NCI-H460 (cell line): ENCODE measurements at places on chromosomes 7 and 10.

- DNase-seq: peak; percentile 6
These were observed 125.6 kb upstream of the STEAP4 start for GRCh38 chr7:88432301-88432700.

- no peak for DNase-seq
These were observed 3.4 kb upstream of the ERCC6 start for GRCh38 chr10:49542353-49542752.

DNA sequence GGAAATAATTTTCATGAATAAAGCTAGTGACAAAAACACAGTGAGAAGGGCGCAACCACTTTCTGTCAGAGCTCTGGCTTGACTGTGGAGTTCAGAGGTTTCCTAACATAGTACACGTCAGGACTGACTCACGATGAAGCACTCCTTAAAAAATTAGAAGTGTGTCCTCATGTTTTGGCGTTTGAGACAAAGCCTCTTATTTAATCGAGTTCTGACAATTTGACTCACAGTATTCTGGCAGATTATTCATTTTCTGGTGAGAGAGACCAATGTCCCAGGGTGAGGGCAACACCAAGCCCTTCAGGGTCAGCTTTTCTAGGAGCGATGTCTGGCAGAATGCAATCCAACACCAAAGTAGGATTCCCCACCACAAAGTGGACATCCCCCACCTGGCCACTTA is 108.7 kb downstream of the DIP2C start:
- DNase-seq: no peak

DNA sequence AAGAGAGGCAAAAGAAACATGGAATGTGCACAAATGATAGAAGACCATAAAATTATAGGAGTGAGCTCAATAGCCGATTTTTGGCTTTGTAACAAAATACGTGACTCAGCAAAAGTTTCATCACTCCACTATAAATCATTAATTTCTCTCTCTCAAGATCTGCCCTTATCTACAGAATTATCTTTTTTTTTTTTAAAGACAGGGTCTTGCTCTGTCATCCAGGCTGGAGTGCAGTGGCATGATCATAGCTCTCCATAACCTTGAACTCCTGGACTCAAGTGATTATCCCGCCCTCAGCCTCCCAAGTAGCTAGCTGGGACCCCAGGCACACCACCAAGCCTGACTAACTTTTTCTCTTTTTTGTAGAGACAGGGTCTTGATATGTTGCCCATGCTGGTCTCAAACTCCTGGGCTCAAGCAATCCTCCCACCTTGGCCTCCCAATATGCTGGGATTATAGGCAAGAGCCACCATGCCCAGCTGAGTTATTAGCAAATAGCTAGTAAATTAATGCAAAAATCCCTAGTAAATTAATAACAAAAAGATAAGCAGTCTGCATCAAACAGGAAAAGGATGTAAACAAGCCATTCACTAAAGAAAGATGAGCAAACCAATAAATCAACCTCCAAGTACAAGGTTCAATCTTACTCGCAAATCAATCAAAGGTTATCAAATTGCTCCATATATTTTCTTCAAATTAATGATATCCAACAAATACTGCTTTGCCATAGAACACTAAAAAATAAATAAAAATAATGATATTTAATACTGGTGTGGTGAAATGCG is 450.7 kb downstream of the PARD3 start:
- DNase-seq: no peak

- no peak for DNase-seq
These were observed 36.2 kb downstream of the HERPUD2 start for GRCh38 chr7:35658606-35659201.

DNA sequence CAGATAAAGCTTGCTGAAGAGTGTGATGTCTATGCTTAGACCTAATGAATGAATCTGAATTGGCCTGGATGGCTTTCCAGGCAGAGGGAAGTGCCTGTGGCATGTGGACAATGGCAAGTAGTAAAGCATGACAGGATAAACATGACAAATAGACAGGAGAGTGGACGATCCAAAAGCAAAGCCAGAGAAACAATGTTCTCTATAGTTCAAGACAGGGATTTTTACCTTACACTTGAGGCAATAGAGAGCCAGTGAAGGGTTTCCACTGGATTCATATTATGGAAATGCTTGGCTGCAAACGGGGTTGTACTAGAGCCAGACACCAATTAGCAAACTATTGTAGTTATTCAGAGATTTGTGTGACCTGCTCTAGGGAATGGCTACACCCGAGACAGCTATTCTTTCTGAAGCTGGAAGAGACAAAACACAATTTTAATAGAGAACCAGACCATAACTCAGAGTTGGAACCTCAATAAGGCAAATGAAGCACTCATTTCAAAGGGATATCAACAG is 2.3 kb downstream of the AGMO start:
- no peak for DNase-seq

- no peak for DNase-seq
These were observed 115.0 kb downstream of the PLXDC2 start for GRCh38 chr10:19930936-19931893.

DNA sequence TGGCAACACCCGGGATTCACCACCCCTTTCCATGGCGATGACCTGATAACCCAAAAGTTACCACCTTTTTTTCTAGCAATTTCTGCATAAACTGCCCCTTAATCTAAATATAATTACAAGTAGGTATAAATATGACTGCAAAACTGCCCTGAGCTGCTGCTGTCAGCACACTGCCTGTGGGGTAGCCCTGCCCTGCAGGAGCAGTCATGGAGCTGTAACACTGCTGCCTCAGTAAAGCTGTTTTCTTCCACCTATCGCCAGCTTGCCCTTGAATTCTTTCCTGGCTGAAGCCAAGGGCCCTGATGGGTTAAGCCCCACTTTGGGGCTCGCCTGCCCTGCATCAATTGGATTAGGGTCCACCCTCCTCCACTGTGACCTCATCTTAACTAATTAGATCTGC is 368.8 kb downstream of the SFMBT2 start:
- no peak for DNase-seq

DNA sequence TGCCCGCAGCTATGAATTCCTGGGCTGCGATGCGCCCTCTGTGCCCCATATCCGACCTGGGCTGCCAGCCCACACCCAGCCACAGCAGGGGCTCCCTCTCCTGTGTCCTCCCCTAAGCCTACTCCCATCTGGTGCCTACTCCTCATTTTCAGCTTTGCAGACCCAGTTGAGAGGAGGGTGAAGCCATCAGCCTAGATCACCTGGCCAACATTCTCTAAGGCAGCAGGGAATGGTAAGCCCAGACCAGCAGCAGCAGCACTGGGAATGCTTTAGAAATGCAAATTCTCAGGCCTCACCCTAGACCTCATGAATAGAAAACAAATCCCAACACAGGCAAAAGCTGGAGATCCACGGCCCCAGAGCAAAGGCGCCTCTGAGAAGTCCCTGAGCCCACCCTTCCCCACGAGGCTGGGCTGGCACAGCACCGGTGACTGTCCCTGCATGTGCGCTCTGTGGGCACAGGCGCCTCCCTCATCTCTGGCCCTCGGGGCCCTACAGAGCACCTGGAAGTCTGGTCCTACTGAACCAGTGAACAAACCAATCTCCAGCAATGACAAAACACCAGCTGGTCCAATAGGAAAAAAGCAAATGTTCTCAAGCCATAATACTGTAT is 161.4 kb downstream of the GFRA1 start:
- DNase-seq: no peak

DNA sequence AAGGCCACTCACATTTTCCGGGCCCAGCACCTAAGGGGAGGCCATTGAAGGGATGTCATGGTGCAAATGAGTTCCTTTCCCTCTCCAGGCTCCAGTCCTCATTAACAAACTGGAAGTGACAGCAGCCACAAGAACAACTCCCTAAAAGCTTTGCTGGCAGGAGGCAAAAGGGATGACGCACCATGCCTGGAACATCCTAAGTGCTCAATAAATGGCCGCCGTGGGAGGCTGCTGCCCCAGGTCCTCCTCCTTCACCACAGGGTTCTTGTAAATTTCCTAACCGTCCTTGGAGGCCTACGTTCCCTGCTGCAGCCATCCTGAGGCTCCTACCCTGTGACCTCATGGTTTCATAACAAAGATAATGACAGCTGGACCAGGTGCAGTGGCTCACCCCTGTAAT is 41.3 kb upstream of the CAMK1D start:
- DNase-seq: no peak

- DNase-seq: no peak
These were observed 6.0 kb downstream of the PDGFA start for GRCh38 chr7:513521-514166.

DNA sequence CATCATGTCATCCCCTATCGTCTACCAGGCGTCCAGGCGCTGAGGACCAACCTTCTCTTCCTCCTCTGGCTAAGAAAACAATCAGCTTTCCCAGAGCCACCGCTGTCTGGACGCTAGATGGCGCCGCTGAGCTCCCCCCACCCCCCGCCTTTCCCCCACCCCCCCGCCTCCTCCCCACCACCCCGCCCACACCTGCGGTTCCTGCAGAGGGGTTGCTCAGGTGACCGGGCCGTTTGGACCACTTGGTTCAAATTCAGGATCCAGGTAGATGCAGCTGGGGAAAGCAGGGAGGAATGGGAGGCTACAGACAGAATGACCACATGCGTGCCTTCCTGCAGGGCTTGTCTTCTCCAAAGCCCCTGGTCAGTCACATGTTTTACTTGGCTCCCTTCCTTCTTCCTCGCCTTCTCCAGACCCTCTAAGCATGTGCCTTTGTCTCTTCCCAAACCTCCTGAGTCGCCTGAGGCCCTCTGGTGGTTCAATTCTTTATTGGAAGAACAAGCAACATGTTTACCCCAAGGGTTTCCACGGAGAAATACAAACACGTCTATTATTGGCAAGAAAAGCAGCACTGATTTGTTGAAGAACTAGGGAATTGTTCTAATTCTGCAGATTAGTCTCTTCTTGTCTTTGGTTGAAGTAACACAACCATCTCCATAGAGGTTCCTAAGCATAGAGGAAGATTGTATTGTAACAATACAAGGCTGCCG is 24.7 kb downstream of the AOC1 start:
- DNase-seq: peak; percentile 31

GRCh38 chr7:138070908-138071307 is 5.4 kb upstream of the AKR1D1 start:
- DNase-seq: no peak

DNA sequence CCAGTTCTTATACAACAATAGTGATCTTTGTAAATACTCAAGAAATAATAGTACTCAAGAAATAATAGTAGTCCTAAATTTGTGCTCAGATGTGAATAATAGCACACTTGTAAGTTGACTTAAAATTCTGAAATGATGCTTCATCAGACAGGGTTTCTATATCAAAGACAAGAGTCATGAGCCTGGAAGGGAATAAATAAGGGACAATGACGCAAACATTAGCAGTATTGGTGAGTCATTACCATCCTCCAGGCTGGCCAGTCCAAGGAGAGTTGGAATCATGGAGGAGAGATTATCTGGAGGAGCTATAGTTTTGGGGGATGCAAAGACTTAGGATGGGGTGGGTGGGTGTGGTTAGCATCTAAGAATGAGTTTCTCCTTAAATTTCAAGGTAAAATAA is 6.1 kb upstream of the SH3PXD2A start:
- no peak for DNase-seq

DNA sequence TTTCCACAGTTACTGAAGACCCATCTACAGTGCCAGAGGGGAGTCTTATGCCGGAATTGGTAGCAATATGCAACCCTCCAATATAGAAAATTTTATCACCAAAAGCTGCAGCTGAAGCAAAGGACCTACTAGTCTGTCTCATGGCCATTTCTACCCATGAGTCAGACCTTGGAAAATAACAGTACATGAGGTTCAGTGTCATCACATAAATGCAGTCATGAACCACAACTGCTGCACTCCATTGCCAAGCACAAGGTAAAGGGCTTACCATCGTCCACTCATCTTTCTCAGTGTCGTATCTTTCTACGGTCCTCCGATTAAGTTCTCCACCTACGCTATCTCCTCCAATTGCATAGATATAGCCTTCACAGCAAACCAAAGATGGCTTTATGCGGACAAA is 21.8 kb downstream of the KBTBD2 start:
- DNase-seq: no peak

GRCh38 chr10:117360994-117361667 is 14.1 kb downstream of the PDZD8 start:
- DNase-seq: no peak

DNA sequence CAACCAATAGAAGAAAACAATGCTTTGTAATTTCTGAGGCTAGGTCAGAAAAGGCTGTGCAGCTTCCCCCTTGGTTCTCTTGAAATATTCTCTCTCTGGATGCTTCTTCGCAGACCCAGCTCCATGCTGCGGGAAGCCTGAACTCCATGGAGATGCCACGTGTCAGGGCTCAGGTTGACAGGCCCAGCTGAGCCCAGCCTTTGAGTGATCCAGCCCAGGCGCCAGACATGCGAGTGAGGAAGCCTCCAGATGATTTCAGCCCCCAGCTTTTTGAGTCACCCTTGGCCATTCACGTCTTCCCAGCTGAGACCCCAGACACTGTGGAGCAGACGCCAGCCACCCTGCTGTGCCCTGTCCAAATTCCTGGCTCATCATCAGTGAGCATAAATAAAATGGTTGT is 378.4 kb upstream of the NRP1 start:
- DNase-seq: no peak

DNA sequence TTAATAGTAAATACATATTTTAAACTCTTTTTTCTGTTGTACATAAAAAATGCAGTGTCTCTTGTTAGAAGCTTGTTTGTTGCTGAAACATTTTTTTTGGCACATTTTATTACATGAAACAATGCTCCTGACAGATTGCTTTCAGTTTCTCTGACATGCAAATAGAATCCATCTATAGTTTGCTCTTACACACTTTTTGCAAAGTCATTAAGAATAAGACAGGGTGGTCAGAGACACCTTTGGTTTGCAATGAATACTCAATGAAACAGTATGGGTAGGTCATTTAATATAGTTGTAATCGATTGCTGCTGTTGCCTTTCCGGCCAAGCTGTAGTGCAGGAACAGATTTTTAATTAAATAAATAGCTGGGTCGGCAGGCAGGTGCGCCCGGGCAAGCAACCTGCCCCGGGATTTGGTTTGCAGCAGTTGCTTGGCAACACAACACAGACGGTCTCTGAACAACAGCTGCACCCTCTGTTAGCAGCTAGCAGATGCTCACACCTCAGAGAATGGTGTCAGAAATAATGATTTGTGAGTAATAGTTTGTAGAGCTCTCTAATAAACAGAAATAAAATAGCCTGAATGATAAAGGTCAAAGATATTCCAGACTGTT is 115.7 kb upstream of the CACNA2D1 start:
- no peak for DNase-seq

- DNase-seq: no peak
These were observed 962.5 kb downstream of the CNTNAP2 start for GRCh38 chr7:147079083-147079482.

- no peak for DNase-seq
These were observed 10.5 kb upstream of the GATAD1 start for GRCh38 chr7:92436612-92437445.

- DNase-seq: no peak
These were observed 3.3 kb downstream of the LRCH4 start for GRCh38 chr7:100582650-100583049.

GRCh38 chr7:35624299-35625186 is 70.4 kb downstream of the HERPUD2 start:
- peak; percentile 38 for DNase-seq
